ENCODE measurements at places on chromosomes 16 and 17.

- no peak for DNase-seq
Measured at GRCh38 chr17:70661342-70662222, 492.2 kb downstream of the KCNJ2 start.

DNA sequence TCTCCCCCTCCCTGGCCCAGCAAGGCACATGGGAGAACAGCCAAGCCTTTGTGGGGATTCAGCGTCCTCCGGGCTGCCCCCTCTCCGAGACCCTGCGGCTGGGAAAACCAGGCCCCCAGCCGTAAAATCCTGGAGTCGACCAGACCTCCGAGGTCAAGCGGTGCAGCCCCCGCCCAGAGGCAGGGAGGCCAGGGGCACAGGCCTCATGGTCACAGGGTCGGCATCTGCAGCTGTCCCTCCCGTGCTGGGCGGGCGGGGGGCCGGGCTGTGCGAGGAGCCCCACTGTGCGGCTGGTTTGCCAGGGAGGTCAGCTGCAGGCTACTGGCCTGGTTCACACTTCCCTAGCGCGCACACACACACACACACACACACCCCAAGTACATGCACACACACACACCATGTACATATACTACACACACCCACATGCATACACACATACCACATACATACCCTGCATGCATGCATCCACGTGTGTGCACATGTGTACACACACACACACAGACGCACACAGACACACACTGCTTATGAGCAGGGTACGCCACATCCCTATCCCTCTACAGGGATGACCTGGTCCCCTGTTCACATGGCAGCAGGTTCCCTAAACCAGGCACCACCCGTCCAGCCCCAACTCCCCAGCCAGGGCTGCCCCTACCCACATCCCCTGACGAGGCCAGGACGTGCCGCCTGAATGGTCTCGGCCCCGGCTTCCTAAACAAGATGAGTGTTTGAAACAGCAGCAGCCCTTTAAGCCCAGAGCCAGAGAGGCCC lies 108.9 kb upstream of the CIBAR2 start:
- DNase-seq = no peak

DNA sequence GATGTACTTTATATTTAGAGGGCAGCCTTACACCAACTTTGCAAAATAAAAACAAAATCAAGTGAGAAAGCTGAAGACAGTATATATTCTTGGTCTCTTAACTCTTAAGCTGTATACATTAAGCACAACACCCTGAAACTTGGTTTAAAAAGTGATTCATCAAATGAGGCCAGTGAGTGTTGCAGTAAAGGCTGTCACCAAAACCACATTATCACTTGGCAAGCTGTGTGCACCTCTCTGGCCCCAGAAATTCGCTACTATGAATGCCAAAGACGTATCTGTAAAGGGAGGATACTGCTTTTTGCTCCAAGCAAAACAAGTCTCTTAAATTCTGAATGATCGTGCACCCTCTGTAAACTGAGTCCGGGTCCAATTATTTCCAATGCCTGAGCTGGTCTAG lies 163.9 kb downstream of the ZFHX3 start:
- no peak for DNase-seq

DNA sequence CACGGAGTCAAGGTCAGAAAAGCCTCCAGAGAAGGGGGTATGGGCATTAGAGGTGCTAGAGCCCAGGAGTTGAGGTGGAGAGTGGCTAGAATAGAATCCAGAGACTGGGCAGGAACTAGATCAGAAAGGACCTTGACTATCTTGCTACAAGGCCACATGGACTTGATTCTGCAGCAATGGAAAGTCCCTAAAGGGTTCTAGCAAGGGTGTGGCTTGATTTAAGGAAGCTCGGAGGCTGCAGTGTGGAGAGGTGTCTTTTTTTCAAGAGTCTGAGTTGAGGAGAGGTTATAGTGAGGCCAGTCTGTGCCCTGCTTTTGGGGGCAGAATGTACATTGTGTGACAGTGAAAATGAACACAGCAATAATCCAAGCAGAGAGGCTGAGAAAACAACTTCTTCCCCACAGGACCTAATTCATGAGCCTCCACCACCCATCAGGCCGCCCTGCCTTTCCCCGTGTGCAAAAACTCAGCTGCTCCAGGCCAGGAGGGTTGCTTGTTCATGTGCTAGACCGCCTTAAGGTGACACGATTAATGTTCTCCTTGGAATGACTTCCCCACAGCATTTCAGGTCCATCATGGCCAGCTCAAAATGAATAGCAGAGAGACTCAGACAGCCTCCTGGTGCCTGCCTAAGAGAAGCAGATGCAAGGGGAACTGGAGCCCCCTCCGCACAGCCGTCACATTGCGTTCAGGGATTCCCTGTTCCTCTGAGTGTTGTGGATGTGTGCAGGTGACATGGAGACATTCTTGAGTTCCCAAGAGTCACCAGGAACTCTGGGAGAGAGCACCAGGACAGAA lies 8.7 kb upstream of the BEAN1 start:
- no peak for DNase-seq

- no peak for DNase-seq
Measured at GRCh38 chr17:28720247-28720996, 637 bp downstream of the RPL23A start.

Measured in cerebellar nuclear complex (tissue), 1 donor.